ENCODE measurements at places on chromosomes 2 and 18.

DNA sequence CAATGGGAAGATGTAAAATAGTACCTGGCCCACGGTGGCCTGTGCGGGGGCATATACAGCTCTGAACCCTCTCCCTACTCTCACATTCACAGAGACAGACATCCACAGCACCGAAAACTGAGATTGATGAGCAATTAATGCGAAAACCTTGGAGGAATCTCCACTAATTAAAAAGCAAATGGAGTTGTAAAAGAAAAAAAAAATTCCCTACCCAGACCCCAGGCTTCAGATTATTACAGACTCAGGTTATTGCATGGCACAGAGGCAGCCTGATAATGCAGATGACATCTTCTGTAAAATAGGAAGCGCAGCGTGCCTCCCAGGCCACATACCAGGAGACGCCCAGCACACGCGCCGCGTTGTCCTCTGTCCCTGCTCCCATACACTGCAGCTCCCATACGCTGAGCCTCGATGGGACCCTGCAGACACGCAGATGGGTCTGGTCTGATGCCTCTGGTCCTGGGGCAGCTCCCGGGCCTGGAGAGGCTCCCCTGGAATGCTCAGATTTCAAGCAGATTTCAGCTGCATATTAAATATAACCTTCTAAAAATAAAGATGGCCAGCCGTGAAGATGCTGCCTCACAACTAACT lies 496.1 kb upstream of the MYT1L start:
- DNase-seq: no peak

GRCh38 chr2:28695245-28695647 lies 56.4 kb upstream of the PPP1CB start:
- no peak for DNase-seq

DNA sequence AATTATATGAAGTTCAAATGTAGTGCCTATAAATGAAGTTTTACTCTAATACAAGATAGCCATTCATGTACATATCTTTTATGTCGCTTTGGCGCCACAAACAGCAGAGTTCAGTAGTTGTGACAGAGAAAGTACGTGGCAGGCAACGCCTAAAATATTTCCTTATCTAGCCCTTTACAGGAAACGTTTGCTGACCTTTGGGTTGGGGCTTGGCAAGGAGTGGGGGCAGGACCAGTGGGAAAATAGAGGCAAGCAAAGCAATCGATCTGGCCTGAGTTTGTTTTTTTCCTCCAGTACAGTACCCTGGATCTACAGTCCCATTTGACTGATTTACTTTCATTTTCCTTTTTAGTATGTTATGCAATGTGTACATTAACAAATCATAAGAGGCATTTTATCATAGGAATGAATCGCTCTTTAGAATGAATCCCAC lies 13.1 kb downstream of the CCDC68 start:
- peak; percentile 25 for DNase-seq

- no peak for DNase-seq
Observed at GRCh38 chr18:34049511-34049910, 175.2 kb downstream of the NOL4 start.

DNA sequence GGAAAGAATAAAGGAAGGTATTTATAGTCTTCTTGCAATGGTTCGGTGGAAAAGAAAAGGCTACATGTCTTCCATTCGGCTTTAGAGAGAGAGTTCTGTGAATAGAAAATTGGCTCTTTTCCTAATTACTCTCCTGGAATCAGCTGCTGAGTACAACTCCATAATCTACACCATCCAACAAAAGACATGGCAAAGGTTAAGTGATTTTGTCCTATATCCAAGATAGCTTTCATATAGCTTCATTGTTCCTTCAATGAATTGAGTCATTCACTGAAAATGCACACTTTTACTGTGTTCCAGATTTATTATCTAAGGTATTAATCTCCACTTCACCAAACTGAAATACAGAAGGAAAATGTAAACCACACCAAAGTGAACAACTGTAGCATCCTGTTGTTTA lies 514.5 kb downstream of the LRRTM4 start:
- no peak for DNase-seq

GRCh38 chr2:196711625-196712024 lies 72.1 kb downstream of the CCDC150 start:
- DNase-seq: no peak

DNA sequence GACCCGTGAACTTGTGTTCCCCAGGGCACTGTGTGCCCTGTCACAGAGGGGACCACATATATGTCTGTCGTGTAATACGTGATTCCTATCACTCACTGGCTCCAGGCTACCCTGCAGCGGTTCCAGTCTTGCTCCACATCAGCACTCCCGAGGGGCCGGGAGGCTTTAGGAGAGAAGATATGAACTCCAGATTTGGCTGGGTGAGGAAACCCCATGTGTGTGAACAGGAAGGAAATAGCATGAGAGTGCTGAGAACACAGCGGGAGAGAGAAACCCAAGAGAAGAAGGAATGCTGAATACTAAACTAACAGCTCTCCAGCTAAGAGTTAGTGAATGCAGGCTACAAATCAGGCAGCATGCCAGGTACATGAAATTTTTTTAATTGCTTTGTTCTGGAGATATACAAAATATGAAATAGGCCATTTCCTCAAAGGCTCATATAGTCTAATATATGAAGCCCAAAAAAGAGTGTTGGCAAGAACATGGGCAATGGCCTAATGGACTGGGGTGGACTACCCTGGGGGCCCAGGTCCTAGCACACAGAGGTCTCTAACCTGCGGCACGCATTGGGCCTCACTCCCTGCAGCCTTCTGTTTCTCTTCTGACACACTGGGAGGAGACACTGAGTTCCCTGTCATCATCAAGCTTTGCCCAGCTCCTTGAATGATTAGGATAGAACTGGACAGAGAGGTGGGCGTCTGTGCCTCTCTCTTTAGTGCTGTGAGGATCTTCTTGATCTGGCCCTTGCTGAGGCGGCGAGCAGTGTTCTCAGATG lies 372.8 kb upstream of the RAB6C start:
- DNase-seq: no peak

GRCh38 chr2:222722327-222722946 lies 51.0 kb downstream of the MOGAT1 start:
- no peak for DNase-seq

- no peak for DNase-seq
Observed at GRCh38 chr2:70987386-70987785, 7.3 kb downstream of the TEX261 start.

DNA sequence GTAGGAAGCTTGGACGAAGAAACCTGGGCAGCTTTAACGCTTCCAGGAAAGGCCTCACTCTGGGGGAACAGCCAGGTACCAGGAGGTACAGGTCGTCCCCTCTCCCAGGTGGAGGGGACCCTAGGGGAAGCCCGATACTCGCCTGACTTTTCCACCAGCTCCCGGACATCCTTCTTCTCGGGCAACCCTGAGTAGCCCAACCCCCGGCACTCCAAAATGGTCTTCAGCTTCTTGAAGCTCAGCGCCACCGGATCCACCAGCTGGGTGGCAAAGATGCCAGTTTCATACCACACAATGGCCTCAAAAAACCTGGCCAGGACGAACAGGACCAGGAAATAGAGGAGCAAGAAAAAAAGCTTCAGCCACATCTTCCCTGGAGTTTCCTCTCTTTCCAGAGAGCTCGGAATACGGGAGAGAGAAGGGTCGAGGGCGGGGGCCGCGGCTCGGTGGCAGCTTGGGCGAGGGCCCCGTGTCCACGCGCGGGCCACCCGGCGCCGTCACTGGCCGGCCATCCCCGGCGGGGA lies 1.1 kb downstream of the RNF103 start:
- DNase-seq: peak; percentile 25

DNA sequence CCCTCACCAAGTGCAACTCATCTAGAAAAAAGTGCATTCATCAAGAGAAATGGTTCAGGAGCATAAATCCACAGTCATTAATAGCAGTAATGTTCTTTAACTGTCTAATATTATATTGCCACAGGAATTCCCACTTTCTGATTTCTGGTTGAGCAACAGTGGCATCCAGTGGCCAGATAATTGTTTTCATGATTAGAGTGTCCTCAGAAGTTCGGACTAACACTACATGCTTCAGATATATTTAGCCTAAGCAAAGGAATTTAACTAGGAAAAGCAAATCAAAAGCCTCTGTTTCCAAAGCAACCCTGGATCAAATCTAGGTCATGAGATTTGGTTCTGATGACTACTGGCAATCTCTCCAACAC lies 9.8 kb upstream of the ERBB4 start:
- peak; percentile 37 for DNase-seq

DNA sequence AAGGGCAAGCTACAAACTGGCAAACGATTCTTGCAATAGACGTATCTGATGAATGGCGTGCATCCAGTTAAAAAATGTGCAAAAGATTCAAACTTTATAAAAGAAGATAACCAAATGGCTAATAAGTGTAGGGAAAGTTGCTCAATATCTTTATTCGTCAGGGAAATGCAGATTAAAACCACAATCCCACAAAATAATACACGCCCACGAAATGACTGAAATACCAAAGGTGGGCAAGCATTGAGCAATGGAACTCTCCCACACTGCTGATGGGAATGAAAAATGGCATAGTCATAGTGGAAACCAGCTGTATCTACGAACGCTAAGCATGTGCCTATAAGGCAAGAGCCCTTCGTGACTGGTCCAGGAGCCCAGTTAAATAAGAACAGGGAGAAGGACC lies 168.6 kb upstream of the SIX2 start:
- peak; percentile 96 for DNase-seq

DNA sequence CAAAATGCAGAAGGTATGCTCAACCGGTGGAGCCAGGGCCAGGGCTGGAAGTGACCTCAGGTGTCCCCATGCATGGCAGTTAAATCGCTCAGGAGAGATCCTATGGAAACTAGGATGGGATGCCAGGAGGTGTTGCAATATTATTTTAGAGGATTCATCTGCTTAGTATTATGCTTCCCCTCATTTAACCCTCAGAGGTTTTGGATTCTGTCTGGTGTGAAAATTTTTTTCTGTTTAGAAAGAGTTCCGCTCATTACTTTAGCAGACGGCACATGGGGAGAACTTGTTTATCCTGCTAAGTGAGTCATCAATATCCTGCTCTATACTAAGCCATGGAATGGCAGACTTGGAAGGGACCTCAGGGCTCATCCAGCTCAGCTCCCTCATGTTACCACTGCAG lies 42.5 kb downstream of the TRIB2 start:
- DNase-seq: peak; percentile 68

GRCh38 chr18:60070631-60071030 lies 170.8 kb downstream of the PMAIP1 start:
- DNase-seq: no peak

- DNase-seq: peak; percentile 55
Observed at GRCh38 chr2:88831071-88831791, 139.8 kb downstream of the RPIA start.

DNA sequence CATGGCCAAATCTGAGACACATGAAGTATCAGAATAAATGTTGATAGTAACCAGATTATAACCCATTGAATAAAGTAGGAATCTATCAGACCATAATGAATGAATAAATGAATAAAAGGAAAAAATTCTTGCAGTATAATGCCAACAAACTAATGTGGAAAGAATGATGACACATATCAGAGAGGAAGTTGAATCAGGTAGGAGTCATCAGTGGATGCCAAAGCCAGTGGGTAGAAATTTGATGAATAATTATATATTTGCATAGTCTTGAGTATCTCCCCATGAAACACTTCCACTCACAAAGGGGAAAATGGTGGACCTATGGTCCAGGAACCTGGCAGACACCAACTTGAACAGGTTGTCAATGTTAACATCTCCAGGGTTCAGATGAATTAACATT lies 68.6 kb downstream of the GALNT3 start:
- peak; percentile 86 for DNase-seq

- no peak for DNase-seq
Observed at GRCh38 chr2:126506786-126507185, 149.2 kb upstream of the GYPC start.

- DNase-seq: no peak
Observed at GRCh38 chr2:124778076-124778475, 753.0 kb downstream of the CNTNAP5 start.

All from A172 (cell line).